ENCODE measurements at places on chromosomes 13 and 19. TPM values are rescaled to one million over a fixed set of nuclear protein-coding genes. Genes with fewer than 3 reads are reported as not detected.

Gene ZNF763
- 8.9 TPM for polyA plus RNA-seq

Gene PSG7
- not detected for polyA plus RNA-seq

Gene LRRC63
- 0.18 TPM for polyA plus RNA-seq

Gene USF2
- polyA plus RNA-seq = 169 TPM

Gene ACTMAP
- 10.3 TPM for polyA plus RNA-seq

Gene ZNF850
- polyA plus RNA-seq = 2.3 TPM

Gene SLC17A7
- polyA plus RNA-seq = 0.25 TPM

Gene ITGBL1
- 0.90 TPM for polyA plus RNA-seq

Gene NAPA
- polyA plus RNA-seq = 162 TPM

Gene SHD
- polyA plus RNA-seq = 3.3 TPM

Gene FCHO1
- 2.5 TPM for polyA plus RNA-seq

Gene OR7D2
- polyA plus RNA-seq = 0.05 TPM

Gene PROZ
- 2.0 TPM for polyA plus RNA-seq

Gene PLA2G4C
- polyA plus RNA-seq = 8.4 TPM

Gene ZNF8
- 6.4 TPM for polyA plus RNA-seq

Gene LAIR1
- 4.5 TPM for polyA plus RNA-seq

Gene ZNF529
- polyA plus RNA-seq = 17.2 TPM

Gene ONECUT3
- not detected for polyA plus RNA-seq

Gene CYP4F11
- 0.05 TPM for polyA plus RNA-seq

Gene LILRA5
- 0.43 TPM for polyA plus RNA-seq

Gene PPM1N
- polyA plus RNA-seq = 0.62 TPM

Gene NLRP11
- 0.16 TPM for polyA plus RNA-seq

Gene CD70
- polyA plus RNA-seq = not detected

Gene TLE2
- 42.2 TPM for polyA plus RNA-seq

Gene ZNF223
- polyA plus RNA-seq = 14.6 TPM

Gene EDDM13
- polyA plus RNA-seq = 1.4 TPM

Gene SIGLEC9
- 0.95 TPM for polyA plus RNA-seq

Gene C1QTNF9
- 0.32 TPM for polyA plus RNA-seq

Gene KANK3
- 8.1 TPM for polyA plus RNA-seq

Gene CCL25
- 0.22 TPM for polyA plus RNA-seq

Gene NFIC
- polyA plus RNA-seq = 37.9 TPM

Gene PRODH2
- 24.2 TPM for polyA plus RNA-seq

Gene ANKRD24
- polyA plus RNA-seq = 1.2 TPM

Gene CEACAM4
- 0.22 TPM for polyA plus RNA-seq

Gene ZNF470
- 7.3 TPM for polyA plus RNA-seq

Gene SPRED3
- polyA plus RNA-seq = 1.4 TPM

Gene NOTCH3
- polyA plus RNA-seq = 121 TPM

Gene ZNF155
- polyA plus RNA-seq = 17.6 TPM

Gene ZNF667
- 12.6 TPM for polyA plus RNA-seq

Gene CDC42EP5
- polyA plus RNA-seq = 40.1 TPM

Gene ATP4B
- polyA plus RNA-seq = 0.82 TPM

Gene DKKL1
- 5.7 TPM for polyA plus RNA-seq

Gene BICRA
- 21.3 TPM for polyA plus RNA-seq

Gene NANOS3
- polyA plus RNA-seq = 2.8 TPM

Gene KLK3
- polyA plus RNA-seq = 0.32 TPM

Gene SOX21
- 0.41 TPM for polyA plus RNA-seq

Gene C1QTNF9B
- not detected for polyA plus RNA-seq

Gene MEIS3
- 32.2 TPM for polyA plus RNA-seq

Gene CD33
- polyA plus RNA-seq = 1.6 TPM

Gene ADGRE1
- 0.16 TPM for polyA plus RNA-seq
